ENCODE measurements at places on chromosomes 12 and 14.
A peak's percentile ranks its signal among the peaks of the same experiment; 100 is the strongest.

GRCh38 chr14:52824462-52824861, 33.1 kb upstream of the GNPNAT1 start:
- no peak for DNase-seq

GRCh38 chr12:57171668-57172067, 24.2 kb upstream of the LRP1-AS start:
- DNase-seq, result no peak

DNA sequence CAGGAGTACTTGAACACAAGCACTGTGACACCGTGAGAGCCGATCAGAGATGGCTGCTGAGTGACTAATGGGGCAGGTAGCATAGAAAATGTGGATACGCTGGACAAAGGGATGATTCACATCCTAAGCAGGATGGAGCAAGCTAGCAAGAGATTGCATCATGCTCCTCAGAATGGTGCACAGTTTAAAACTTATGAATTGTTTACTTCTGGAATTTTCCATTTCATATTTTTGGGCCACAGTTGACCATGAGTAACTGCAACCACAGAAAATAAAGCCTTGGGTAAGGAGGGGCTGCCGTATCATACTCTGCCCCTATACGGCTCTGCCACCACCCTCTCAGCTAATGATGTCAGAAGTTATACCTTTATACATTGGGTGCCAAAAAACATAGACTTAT, 23.3 kb upstream of the MARK3 start:
- no peak for DNase-seq

DNA sequence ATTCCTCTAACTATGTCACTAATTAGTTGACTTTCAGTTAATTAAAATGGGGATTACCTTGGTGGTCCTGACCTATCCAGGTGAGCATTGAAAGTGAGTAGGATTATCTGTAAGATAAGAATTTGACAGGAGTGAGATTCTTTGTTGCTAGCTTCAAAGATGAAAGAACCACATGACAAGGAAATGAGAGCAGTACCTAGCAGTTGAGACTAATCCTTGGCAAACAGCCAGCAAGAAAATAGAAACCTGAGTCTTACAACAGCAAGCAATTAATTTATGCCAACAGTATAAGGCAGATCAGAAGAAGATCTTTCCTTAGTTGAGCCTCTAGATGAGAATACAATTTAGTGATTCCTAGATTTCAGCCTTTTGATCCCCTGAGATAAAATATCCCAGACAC, 1058.4 kb downstream of the LRFN5 start:
- DNase-seq, result no peak

DNA sequence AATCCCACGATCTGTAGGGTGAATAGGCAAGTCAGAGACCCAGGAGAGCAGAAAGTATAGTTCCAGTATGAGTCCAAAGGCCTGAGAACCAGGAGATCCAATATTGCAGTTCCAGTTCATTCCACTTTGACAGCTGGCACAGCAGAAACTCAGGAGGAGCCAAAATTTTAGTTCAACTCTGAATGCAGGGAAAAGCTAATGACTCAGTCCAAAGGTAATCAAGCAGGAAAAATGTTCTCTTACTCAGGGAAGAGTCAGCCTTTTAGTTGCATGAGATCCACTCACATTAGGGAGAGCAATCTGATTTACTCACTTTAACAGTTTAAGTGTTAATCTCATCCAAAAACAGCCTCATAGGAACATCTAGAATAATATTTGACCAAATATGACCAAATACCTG, 130.2 kb upstream of the LRFN5 start:
- DNase-seq, result no peak

DNA sequence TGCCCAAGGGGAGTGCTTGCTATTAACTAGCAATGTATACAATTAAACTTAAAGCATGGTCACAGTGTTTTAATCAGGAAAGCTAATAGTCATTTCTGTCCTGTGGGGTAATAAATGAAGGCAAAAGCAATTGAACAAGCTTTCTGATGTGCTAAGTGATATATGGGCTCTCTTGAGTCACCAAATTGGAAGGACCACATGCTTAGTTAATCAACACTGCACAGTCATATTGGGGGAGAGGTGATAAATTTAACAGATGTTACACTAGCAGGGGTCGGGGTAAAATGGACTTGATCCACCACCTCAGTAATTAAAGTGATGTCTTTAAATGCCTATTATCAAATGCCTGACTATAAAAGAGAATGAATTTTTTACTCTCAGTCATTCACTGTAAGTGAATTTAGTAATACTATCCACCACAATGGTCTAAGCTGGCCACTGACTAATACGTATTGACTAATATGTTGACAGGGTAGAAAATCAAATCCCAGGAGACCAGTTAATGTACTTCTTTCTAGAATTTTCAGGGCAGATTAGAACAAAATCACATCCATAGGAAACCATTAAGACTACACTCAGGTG, 736.3 kb downstream of the RPS29 start:
- DNase-seq, result no peak

DNA sequence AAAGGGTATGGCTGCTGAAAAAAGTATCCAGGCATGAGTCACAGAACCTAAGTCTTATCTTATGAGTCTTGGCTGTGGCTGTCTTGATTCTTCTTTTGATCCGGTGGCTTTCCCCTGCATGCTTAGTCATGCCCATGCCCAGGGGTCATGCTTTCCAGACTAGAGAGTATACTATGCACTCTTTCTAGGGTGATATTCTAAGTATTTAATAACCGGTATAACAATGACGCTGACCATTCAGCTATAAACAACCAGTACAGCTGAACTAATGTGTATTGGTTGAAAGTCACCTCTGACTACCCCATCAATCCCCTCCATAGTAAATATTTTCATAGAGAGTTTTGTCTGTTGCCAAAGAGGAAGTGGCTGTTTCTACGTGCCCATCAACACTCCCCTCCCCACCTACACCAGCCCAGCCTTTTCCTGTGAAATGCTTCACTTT, 34.7 kb upstream of the NRXN3 start:
- DNase-seq, result no peak

GRCh38 chr12:55008944-55009585, 10.7 kb upstream of the NEUROD4 start:
- no peak for DNase-seq

DNA sequence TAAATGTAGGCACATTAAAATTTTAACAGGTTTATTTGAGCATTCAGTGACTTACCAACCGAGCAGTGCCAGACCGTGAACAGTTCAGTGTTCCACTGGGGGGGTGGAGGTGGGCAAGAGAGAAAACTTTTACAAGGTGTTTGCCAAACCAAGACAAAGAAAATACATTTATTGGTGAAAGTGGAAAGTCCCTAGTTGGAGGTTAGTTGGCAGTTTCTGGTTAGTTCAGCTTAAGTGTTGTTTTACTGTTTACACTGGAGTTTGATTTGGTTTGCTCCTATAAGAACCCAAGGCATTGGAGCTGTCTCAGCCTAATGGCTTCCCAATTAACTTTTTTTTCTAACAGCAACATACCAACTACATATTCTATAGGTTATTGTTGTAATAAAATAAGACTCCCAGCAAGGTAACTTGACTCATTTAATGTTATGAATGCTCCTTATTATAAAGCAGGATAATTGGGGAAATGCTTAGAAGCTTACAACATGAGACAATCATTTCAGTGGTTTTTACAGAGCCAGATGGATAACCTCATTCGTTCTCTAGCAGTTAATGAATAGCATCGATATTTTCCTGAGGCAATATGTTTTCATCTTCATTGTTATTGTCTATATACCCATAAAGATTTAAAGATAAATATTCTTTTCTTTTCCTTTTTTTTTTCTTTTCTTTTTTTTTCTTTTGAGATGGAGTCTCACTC, 115.8 kb downstream of the ETNK1 start:
- no peak for DNase-seq

DNA sequence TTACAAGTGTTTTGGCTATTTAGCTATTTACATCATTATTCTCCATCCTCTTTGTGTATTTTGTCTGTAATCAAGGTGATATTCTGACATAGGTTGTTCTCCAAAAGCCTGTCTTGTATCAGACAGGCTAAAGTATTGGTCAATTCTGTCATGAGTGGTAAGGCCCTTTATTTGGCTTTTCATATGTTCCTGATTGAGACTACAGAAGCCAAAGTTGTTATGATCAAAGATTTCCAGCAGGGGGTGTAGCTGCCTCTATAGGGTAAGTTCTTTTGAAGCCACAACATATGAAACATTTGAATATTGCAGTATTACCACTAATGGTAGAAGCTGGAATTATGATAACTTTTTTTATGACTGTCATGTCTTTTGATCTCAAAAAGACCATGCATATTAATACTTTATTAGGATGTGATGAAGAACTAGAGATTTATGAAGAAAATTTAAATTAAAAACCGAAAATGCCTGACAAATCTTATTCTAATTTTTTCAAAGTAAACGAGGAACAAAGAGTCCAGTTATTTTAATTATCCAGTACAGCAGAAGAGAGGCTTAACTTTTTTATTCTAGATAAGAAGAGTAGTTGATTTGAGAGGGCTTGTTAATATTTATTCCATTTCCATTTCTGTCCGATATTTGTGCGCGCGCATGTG, 3.4 kb upstream of the ARHGAP5 start:
- DNase-seq, result peak; percentile 68

- DNase-seq, result no peak
Measured at GRCh38 chr14:103255555-103255954, 78.5 kb upstream of the EIF5 start.

- DNase-seq, result no peak
Measured at GRCh38 chr14:68307790-68308168, 485.1 kb downstream of the ZFP36L1 start.

- peak; percentile 59 for DNase-seq
Measured at GRCh38 chr14:92615451-92615850, 101.9 kb downstream of the RIN3 start.

GRCh38 chr14:51950007-51950406, 39.3 kb upstream of the RTRAF start:
- DNase-seq, result no peak

DNA sequence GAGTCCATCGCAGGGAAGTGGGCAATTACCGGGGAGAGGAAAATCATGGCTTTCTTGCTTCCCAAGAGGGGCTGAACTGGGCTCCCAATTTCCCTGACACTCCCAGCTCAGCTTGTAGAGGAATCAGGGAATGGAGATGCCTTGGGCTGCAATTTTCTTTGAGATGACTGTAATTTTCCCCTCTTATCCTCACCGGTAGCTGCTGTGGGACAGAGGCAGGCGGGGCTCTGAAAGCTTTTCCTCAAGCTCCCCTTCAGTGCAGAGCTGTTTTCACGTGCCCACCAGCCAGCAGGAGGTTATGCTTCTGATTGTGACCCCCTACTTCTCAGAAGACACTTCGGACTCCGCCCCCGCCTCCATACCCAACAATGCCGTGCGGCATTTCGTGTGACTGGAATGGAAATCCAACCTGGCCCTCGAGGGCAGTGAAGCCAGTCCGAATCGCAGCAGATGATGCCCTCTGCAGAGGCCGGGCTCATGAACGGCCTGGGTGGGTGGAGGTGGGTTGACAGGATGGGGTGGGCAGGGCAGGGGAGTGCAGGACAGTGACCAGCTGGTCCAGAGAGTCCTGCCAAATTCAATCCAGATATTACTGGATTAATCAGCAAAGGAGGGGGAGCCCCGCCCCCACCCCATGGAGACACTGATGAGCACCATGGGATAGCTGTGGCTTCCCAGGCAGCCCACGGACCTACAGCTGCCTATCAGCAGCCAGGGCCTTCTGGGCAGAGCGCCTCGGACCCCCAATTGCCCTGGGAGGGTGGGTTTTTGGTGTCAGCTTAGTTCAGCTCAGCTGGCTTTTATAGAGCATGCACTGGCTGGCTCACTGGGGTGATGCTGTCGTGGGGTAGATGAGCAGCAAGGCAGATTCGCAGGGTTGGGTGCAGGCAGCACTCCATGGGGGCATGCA, 37.6 kb downstream of the RTL1 start:
- DNase-seq, result no peak

DNA sequence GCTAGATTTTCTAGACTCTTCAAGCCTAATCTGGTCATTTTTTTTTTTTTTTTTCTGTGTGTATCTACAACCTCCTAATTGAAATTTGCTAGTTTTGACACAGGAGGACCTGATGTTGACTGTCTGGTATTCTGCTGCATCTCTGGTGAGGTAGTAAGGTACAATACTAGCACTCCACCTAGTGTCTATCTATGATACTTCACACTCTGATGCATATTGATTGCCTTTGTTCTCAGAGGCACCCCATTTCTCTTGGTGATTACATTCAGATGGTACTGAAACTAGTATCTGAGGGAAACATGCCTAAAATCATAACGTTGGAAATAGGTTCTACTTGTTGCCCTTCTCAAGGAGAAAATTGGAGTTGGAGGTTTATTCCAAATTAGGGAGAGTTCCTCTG, 930.5 kb upstream of the NOVA1 start:
- DNase-seq, result no peak

DNA sequence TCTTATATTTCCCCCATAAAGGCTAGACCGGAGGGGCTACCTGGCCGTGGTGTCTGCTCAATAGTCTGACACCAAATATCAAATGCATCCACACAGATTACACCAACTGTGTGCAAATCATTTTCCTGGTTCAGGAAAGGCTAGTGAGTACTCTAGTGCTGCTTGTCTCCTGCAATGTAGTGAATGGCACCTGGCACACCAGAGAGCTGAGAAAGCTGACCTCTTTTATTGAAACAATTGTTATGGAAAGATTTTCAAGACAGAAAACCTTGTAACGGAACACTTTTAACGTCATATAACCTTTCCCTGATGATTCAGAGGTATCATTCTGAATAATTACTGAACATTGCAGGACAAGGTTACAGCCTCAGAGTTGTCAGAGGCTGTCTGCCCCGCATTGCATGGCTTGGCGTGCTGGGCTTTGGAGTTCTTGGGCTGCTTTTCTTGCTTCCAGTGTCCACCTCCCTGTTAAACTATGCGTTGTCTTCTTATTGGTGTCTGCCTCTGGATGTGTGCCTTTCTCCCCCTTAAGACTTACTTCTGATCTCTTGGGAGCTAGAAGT, 40.7 kb upstream of the HDAC7 start:
- DNase-seq, result no peak

- no peak for DNase-seq
Measured at GRCh38 chr14:52060080-52060479, 8.8 kb downstream of the NID2 start.

- no peak for DNase-seq
Measured at GRCh38 chr12:109434582-109434981, 42.5 kb downstream of the KCTD10 start.

DNA sequence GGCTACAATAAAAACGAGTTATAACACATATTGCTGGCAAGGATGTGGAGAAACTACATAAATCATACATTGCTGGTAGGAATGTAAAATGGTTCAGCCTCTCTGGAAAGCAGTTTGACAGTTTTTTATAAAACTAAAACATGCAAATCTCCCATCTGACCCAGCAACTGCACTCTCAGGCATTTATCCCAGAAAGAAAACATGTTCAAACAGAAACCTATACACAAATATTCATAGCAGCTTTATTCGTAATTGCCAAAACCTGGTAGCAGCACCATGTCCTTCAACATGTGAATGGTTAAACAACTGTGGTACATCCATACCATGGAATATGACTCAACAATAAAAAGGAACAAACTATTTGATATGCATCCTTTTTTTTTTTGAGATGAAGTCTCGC, 10.1 kb upstream of the TMCC3 start:
- no peak for DNase-seq

DNA sequence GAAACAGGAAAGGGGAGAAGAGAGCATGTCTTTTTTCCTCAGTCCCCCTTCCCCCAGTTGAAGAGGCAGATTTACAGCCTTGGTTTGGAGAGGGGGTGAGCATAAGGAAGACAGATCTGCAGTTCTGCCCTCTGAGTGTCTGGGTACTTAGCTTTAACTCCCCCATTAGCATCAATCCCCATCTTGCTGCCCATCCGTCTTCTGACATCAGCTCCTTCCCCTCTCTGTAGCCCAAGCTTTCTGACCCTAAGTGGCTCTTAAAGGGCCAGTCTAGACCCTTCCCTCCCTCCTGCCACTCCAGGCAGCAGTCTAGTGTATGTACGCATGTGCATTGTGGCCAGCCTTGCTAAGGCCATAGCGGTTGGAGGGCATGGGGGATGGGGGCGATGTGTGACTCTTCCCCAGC, 7.3 kb downstream of the GPR84 start:
- peak; percentile 74 for DNase-seq

Measured in endodermal cell (in vitro differentiated cells).